ENCODE measurements at places on chromosomes 6 and 20. TPM values are rescaled to one million over a fixed set of nuclear protein-coding genes. Genes with fewer than 3 reads are reported as not detected.

Gene FAM83B
- total RNA-seq = not detected

Gene TREML1
- not detected for total RNA-seq

Gene RBBP8NL
- total RNA-seq = not detected

Gene COL20A1
- not detected for total RNA-seq

Gene TIAM2
- total RNA-seq = 15.9 TPM

Gene KATNA1
- 13.9 TPM for total RNA-seq

Gene HRH3
- not detected for total RNA-seq

Gene C2
- not detected for total RNA-seq

Gene DBNDD2
- total RNA-seq = 6.4 TPM

Gene CSTF1
- total RNA-seq = 35.3 TPM

Gene OOEP
- total RNA-seq = 0.13 TPM

GRCh38 chr6:54729716-54730115 lies 116.9 kb upstream of the FAM83B start:
- no peak for DNase-seq

DNA sequence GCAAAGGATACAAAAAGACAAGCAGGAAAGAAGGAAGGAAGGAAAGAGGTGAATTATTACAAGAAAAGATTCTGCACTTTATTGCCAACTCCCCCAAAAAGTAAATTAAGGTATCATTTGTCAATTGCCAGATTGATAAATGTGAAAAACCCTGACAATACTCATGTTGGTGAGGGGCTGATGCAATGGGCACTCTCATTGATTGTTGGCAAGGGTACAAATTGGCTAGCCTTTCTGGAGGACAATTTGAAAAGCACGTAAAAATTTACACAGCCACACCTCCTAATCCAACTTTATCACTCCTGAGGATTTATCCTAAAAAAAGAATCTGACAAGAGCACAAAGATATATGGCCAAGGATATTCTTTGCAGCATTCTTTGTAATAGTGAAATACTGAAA lies 47.7 kb downstream of the SCML4 start:
- DNase-seq = no peak

DNA sequence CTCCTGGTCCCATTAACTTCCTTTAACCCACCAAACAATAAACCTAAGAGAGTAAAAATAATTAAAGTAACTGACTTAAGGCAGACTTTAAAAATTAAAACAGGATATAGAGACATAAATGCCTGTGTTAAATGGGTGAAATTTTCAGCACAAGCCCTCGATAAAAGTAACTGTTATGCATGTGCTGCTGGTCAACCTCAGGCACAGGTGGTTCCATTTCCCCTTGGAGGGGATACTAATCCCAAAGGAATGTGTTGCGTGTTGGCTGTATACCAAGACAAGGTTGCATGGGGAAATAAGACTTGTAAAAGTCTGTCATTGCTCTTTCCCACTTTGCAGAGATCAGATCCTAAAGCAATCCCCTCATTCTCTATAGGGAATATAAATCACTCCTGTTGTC lies 25.8 kb downstream of the HLA-A start:
- peak; percentile 65 for DNase-seq

- DNase-seq = no peak
These were observed 75.2 kb upstream of the SMIM28 start for GRCh38 chr6:138302554-138302953.

DNA sequence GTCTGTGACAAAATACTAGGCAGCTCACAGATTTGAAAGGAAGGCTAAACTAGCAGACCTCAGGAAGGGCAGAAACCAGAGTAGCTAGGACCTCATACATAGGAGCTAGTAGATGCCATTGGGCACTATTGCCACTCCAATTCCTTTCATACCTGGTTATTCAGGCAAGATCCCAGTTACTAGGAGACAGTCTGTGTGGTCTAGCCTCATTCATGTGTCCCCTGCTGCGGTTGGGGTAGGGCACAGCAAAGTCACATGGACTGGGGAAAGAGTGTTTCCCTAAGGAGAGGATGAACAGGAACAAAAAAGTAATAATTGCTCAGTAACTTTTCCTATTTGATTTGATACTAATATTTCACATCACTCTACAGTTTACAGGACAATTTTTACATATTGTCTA lies 204.6 kb upstream of the HEY2 start:
- DNase-seq = no peak

GRCh38 chr20:5608104-5608441 lies 142.1 kb upstream of the SHLD1 start:
- no peak for DNase-seq

GRCh38 chr6:52381249-52381648 lies 19.3 kb downstream of the PAQR8 start:
- no peak for DNase-seq

DNA sequence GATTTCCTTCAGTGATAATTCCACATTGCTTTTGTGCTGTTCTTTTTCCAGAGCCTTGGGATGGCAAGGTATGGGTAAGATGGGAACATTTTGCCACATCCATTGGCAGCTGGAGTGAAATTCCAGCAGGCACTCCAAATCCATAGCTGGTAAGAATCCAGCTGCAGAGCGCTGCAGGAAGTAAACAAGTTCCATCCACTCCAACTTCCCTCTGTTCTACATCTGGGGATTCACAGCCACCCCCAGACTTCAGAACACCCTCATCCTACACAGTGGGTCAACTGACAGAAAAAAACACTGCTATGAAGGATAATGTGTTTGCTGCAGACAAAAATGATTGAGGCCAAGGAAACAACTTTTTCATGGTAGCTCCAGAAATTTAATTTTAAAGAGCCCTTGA lies 747.8 kb downstream of the MAFB start:
- no peak for DNase-seq

DNA sequence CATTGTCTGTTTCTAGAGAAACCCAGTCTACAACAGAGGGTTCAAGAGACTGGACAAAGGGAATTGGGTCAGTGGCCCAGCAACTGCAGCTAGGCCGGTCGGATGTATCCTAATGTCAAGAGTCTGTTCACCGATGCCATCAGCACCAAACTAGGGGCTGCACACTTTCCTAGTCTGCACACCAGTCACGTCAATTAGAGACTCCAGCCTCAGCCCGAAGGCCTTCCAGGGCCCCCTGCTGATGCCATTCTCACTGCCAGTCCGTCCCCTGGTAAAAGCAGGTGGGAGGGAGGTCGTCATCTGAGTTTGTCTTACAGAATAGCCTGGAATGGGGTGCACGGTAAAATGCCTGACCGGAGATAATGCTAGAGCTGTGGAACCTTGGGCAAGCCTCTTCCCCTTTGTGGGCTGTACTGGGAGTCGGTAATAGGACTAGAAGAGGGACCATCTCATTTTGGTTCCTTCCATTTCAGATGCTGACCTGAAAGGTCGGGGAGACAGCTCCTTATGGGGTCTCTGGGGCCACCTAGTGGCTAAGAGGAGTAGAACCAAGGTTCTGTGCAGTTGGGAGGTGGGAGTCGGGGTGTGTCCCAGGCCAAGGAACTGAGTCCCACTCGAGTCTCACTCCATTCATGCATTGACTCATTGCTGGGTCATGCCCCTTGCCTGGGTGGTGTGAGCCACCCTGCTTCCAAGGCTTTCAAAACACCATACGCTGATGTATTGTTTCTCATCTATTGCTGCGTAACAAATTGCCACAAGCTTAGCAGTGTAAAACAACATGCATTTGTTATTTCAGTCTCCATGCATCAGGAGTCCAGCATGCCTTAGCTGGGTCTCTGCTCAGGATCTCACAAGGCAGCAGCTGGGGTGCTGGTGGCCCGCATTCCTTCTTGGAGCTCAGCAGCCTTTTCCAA lies 5.1 kb downstream of the SOX12 start:
- peak; percentile 64 for DNase-seq

GRCh38 chr6:162560891-162561290 lies 166.7 kb downstream of the PRKN start:
- no peak for DNase-seq

DNA sequence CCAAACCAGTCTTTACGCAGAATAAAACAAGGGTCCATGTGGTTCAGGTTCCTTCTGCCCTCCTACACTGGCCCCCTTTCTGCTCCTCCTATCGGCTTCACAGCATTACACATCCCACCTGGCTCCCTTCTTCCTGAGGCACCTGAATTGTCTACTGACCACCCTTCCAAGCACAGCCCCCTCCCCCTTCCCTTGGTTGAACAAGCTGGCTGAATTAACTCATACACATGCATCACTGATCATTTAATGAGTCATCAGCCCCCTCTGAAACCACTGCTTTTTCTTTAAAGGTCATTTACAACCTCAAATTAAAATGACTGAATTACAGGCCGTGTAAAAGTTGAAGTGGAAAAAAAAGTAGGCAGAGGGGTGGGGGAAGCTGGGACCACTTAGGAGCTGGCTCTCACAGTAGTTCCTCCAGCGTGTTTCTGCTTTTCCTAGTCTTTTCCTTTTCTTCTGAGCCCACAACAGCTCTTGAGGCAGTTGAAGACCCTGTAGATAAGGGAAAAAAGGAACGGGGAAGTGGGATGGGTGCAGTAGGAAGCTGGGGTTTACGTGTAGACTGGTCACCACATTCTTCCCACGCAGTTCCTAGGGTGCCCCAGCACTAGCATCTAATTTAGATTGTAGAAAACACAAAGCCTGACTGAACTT lies 67.6 kb downstream of the FYN start:
- no peak for DNase-seq

DNA sequence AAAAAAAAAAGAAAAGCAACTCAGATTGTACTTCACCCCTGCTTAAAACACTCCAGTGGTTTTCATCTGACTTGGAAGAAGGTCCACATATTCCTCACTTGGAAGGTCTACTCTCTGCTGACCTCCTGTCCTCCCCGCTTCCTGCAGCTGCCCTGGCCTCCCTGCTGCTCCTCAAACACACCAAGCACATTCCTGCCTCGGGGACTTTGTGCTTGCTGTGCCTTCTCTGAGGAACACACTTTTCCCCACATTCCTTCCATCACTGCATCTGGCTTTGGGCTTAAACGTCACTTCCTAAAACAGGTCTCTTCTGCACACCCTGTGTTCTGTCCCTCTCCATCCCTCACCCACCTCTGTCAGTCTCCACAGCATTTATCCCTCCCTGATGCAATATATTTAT lies 4.9 kb upstream of the PDYN start:
- no peak for DNase-seq

- no peak for DNase-seq
These were observed 109.3 kb upstream of the B3GAT2 start for GRCh38 chr6:71066153-71066552.

DNA sequence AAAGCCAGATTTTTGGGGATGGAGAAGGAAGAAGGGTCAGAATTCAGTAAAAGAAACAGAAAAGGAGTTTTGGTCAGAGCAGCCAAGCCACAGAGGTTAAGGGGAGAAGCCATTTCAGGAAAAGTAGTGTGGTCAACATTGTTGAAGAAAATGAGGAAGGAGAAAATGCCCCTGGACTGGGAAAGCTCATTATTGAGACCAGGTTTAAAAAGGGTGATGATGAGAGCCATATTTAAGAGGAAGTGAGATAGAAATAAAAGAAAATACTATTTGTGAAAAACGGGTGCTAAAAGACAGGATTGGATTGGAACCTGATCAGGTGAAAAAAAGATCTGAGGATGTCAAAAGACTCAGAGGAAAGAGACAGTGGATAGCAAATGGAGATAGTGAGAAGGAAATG lies 75.8 kb downstream of the CEP162 start:
- DNase-seq = no peak

DNA sequence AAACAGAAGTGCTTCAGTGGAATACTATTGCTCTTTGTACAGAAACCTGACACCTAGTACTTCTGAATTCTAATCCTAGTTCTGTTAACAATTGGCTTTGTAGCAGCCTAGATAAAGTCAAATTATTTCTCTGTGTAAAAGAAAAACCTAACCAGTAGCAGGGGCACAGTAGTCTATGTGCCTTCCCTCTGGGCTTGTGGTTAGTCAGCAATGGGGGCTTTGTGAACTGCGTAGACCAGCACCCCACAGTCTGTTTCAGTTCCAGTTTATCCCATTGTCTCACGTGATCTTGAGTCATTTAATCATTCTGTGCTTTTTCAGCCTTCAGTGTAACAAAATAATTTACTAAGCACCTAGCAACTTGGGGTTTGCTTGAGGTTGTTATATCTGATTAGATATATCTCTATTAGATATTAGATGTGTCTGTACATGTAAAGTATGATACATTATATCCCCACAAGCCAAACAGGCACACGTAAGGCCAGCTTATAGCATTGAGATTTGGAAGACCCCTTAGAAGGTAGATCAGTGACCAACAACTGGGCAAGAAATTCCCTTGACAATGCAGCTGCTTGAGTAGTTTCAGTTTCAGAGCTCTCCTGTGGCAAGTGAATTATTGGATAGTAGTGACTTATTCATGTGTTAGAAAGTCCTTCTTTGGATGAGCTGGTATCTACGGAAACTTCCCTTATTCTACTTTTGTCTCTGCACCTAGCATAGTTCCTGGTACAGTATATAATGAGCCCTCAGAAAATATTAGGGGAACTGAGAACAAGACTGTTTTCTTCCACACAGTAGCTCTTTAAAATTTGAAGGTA lies 27.9 kb upstream of the CCR6 start:
- DNase-seq = no peak

- no peak for DNase-seq
These were observed 18.2 kb downstream of the STMND1 start for GRCh38 chr6:17120019-17120418.

DNA sequence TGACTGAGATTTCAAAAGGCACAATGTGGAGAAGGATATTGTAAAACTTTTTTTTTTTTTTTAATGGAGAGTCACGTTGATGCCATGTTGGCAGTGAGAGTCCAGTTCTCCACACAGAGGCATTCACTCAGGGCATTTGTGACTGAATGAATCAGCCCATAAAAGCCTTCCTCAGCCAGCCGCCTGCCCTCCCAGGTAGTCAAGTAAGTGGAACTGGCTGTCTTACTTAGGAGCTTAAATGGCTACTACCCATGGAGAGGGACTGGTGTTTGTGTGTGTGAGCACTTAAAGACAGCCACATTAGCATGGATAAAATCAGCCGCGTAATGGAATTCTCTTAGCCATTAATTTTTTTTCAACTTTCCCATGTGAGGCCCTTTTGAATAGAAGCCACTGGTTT lies 12.6 kb downstream of the AAR2 start:
- no peak for DNase-seq

DNA sequence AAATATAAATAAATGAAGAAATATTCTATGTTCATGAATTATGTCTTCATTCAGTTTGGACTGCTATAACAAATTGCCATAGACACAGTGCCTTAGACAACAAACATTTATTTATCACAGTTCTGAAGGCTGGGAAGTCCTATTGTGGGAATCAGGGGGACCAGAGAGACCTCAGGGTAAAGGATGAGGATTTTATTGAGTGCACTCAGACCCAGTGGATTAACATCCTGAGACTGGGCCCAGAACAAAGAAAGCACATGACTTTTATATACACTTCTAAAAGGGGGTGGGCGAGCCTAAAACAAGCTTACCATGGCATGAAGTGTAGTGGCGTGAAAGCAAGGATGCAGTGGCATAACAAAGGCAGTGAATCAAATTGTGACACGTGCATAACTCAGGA lies 26.9 kb upstream of the CBLN4 start:
- peak; percentile 3 for DNase-seq

DNA sequence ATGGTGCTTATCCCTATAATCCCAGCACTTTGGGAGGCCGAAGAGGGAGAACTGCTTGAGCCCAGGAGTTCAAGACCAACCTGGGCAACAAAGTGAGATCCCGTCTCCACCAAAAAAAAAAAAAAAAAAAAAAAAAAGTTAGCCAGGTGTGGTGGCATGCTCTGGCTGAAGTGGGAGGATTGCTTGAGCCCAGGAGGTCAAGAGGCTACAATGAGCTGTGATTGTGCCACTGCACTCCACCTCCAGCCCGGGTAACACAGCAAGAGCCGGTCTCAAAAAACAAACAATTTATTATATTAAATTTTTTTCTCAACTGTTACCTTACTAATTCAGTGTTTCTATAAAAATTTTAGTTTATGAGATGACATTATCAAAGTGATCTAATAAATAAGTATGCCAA lies 85.4 kb upstream of the MAP7 start:
- no peak for DNase-seq

GRCh38 chr20:10555865-10556308 lies 117.9 kb downstream of the JAG1 start:
- peak; percentile 51 for DNase-seq

Measured in dermis microvascular lymphatic vessel endothelial cell (primary cell).